ENCODE measurements at places on chromosomes 5 and 9.

DNA sequence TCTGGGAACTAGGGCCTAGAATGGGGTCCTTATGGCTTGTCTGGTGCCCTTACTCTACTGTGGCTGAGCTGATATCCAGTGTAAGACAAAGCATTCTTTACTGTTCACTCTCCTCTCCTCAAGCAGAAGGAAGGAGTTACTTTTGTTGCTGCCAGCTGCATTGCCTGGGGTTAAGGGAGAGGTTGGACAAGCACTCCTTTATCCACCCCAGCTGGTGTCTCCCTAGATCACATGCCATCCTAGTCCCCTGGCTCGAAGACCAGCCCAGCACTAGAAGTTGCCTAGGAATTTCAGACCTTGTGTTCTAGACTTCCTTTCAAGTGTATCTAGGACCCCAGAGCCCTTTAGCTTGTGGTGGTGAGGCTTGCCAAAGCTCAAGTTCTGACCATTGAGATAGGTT, 1051.5 kb upstream of the C9orf72 start:
- DNase-seq = no peak

- DNase-seq = no peak
Measured at GRCh38 chr9:18184401-18184800, 289.6 kb upstream of the ADAMTSL1 start.

- DNase-seq = no peak
Measured at GRCh38 chr9:21171351-21171750, 4.9 kb upstream of the IFNA21 start.

DNA sequence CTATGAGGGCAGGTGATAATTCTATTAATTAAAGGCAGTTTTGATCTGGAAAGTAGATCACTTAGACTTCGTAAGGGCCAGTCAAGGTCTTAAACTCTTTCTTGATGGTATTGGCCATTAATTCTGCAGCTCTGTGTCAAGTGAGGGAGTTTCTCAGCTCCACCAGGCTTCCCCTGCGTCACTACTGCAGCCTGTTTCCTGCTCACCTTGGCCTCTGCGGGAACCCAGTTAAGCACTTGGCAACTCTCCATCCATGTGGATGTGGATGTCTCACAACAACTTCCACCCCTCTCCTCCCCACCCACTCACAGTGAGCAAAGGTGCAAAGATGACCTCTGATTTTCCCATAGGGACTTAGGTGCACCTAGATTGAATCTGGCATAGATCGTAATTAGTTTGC, 191.6 kb downstream of the PLK2 start:
- no peak for DNase-seq

DNA sequence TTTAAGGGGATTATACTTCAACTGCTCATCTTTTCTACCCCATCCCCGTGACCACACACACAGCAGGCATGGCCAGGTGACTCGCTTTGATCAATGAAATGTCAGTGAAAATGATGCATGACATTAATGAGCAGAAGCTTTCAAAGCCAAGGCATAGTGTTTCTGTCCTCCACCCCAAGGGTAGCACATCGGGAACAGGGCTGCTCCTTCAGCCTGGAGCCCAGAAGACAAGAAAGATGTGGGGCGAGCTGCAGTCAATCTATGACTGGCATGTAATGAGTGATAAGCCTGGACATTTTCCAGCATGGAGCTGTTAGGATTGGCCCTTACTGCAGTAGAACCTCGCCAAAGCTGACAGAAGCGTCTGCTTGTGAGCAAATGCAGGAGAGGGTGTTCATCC, 122.6 kb upstream of the IRX2 start:
- no peak for DNase-seq

- no peak for DNase-seq
Measured at GRCh38 chr9:124079176-124079925, 67.8 kb downstream of the LHX2 start.

GRCh38 chr5:179824745-179825112, 4.0 kb downstream of the SQSTM1 start:
- no peak for DNase-seq

DNA sequence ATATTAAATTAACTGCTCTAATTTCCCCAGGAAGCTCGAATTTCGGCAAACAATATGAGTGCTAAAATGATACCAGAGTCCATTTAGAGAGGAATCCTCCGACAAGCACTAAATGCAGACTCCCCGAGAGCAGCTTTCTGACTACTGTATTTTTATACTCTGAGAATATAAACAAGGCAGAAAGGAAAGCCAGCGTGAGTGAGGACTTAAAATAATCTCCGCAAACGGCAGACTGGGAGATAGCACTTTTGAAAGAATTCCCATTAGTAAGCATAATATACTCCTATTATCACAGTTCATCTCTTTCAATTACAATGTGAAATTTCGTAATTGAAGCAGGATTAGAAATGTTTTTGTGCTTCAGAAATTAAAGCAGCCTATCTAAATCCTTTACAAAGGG, 269.4 kb upstream of the PANK3 start:
- no peak for DNase-seq

GRCh38 chr9:20135119-20135697, 346.4 kb upstream of the SLC24A2 start:
- DNase-seq = no peak

GRCh38 chr9:78112406-78112805, 80.8 kb upstream of the GNAQ start:
- DNase-seq = no peak

GRCh38 chr9:136840140-136840876, 2.0 kb upstream of the AJM1 start:
- DNase-seq = no peak

- peak; percentile 98 for DNase-seq
Measured at GRCh38 chr5:175378444-175379028, 65.4 kb downstream of the DRD1 start.

DNA sequence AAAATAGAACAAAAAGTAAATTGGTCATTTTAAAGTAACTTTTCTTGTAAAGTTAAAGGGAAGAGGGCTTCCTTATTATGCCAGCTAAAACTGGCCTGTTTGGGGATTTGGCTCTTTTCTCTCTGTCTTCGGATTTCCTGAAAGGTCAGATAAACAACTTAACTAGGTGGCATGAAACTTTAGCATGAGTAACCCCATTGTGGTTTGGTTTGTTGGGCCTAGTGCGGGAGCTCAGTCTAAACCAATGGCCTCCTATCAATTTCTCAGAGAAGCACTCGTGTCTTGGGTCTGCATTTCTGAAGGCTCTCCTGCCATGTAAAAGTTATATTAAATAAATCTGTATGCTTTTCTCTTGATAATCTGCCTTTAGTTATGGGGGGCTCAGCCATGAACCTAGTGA, 48.5 kb upstream of the ANKH start:
- no peak for DNase-seq

DNA sequence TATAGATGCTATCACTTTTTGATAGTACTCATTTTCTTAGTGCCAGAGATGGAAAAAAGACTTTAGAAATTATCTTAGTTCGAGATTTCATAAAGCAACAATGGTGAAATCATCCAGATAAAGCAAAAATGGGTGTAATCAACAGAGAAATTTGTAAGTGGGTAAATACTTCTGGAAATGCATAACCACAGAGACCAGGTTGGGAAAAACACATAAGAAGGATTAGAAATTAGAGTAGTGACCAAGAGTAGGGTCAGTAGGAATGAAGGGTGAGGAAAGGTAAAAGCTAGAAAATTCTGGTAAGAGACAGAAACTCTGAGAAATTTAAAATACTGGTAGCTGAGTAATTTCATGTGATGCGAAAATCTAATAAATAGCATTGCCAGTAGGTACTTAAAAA, 11.2 kb downstream of the EDIL3 start:
- no peak for DNase-seq

- DNase-seq = no peak
Measured at GRCh38 chr9:2469681-2470221, 151.8 kb upstream of the VLDLR start.

GRCh38 chr5:125140855-125141254, 394.4 kb upstream of the ZNF608 start:
- no peak for DNase-seq

DNA sequence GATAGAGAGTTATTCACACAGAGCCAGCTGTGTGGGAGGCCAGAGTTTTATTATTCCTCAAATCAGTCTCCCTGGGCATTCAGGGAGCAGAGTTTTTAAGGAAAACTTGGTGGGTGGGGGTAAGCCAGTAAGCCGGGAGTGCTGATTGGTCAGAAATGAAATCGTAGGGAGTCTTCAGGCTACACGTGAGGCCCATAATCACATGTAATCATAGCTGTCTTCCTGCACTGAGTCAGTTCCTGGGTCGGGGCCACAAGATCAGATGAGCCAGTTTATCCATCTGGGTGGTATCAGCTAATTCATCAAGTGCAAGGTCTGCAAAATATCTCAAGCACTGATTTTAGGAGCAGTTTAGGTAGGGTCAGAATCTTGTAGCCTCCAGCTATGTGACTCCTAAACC, 10.8 kb upstream of the TTC39B start:
- DNase-seq = no peak

DNA sequence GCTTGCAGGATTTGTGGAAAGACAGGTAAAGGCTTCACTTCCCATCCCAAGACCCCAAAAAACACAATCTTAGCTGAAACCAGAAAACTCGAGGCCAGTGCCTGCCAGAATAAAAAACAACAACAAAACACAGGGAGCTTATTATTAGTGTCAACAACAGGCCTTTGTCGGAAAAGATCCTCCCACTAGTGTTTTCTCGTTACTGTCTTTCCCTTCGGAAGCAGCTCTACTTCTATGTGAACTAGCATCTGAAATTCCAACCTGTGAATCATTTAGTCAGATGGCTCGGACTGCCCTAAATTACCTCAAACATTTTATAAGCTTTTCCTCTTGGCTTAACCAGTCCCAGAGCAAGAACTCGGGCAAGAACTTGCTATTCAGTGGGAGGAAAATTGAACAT, 122.2 kb upstream of the GNA14 start:
- DNase-seq = no peak

DNA sequence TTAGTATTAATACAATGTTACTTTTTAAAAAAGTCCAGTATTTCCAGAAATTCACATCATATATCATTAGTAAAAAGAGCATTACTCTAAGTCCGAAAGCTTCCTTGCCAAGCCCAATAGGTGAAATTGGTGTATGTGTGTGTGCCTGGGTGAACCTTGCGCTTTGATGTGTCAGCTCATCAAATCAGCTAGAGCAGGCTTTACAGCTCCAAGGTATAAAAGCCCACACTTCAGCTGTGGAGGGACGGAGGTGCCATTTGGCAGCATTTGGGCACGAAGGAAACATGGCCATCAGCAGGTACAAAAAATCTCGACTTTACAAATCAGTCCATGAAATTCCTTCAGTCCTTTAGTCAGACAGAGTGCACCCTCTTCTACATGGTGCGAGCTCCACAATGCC, 76.5 kb upstream of the IL7R start:
- DNase-seq = no peak

DNA sequence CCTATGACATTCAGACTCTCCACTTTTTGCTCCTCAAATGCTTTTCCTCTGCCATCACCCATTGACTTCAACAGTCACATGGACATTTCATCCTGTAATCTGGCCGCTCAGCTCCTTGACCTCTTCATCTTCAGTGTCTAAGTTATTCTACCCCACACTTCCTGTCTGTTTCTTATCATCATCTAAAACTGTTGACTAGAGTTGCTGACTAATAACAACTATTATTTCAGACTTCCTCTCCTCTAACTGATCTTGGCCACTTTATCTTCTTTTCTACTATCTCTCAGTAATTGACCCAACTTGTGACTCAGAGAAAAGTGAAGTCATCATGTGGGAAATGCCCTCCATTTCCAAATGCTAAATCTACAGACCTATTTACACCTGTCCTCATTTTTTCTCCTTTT, 254.7 kb upstream of the TRPC7 start:
- no peak for DNase-seq

DNA sequence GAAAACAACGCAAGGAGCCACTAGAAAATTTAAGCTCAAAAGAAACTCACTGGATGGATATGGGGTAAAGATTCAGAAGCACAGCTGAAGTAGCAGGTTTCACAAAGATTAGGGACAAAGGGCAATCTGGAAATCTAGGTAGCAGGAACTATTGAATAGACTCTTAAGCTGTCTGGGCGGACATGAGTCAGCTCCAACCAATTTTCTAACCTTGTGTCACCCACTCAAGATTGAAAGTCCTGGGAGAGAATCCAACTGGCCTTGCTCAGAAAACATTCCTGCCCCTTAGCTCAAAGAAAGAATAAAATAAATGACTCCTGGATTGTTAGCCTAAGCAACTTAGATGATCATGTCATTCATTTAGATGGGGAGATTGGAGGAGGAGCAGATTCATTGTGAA, 69.2 kb downstream of the STK32A start:
- peak; percentile 7 for DNase-seq

DNA sequence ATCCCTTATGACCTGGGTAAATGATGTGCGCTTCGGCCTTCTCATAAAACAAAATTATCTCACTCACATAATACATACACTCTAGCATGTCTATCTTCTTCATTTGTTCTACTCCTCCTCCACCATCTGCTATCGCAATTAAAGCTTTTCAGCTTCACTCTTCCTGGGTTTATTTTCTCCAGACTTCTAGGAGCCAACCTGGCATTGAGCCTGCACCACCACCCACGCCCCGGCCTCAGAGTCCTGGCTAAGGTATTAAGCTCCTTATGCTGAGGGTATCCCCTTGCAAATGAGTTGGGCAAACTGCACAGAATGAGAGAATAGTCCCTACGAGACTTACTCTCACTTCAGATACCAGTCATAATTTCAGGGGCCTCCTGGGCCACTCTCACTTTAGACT, 236.1 kb upstream of the CDH12 start:
- no peak for DNase-seq

GRCh38 chr9:89886281-89886700, 281.5 kb downstream of the GADD45G start:
- DNase-seq = no peak

- DNase-seq = no peak
Measured at GRCh38 chr9:13707612-13708576, 428.4 kb upstream of the MPDZ start.

DNA sequence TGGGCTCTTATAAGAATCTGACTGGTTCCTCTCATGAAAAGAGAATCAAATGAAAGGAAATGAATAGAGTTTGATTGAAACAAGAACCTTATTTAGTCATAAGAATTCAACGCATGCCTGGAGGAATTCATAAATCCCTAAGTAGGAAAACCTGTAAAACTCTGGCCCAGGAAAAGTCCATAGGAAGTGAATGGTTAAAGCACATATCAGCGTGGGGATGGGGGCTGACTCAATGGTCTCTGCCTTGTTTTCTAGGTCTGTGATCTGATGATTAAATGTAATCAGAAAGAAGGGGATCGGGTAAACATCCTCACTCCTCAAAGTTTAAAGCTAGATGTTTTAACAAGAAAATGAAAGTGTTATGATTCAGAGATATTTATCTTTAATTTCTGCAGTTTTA, 759.4 kb upstream of the C9orf72 start:
- DNase-seq = no peak
